ENCODE measurements at places on chromosomes 4 and X.

DNA sequence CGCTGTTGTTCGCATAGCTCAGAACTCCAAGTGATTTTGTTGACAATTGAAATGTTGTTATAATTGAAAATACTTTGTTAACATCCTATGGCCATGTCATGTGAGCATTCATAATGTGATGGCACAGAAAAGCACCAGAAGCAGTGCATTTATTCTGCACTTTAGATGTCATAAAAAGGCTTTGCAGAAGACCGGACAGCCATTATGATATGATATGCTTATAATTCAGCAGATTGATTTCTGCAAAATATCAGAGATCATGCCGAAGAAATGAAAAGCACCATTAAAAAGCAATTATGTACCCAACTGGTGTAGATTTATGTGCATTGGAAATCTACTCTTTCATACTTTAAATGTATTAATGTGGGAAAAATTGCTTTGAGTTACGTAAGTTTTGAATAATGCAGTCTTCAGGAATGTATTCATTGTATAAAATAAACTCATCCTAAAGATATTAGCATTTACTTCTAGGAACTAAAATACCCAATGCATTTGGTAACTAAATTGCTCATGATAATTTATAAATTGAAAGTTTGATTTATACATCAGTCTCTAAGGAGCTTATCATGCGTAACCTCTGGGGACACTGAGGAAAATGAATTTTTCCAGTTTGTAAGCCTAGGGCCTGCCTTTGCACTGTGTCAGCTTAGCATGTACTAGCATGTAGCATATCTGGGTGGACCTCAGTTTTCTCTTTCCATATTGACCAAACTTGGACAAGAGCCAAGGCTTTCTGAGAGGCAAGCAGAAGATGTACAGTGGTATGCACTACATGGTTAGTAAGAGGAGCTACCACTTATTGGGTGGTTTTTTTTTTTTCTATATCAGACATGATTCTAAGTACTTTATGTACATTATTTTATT lies 43.6 kb downstream of the TLR10 start:
- DNase-seq: no peak

GRCh38 chr4:69749771-69750170 lies 10.6 kb downstream of the SULT1B1 start:
- DNase-seq: no peak

DNA sequence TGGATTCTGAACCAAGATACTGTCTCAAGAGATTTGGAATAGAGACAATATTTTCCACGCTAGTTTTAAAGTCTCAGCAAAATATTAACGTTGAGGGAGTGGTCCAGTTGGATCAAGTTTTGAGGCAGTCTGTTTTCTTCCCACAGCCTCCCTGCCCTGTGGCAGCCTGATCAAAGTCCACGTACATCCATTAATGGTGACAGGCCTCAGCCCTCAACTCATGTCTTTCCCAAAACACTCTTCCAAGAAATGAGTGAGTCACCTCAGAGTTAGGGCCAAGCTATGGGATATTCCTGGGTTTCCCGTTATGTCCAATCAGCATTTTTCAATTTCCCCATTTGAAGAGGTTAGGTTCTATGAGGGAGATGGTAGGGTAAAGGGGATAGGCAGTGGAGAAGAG lies 28.5 kb downstream of the EGFL6 start:
- DNase-seq: no peak

DNA sequence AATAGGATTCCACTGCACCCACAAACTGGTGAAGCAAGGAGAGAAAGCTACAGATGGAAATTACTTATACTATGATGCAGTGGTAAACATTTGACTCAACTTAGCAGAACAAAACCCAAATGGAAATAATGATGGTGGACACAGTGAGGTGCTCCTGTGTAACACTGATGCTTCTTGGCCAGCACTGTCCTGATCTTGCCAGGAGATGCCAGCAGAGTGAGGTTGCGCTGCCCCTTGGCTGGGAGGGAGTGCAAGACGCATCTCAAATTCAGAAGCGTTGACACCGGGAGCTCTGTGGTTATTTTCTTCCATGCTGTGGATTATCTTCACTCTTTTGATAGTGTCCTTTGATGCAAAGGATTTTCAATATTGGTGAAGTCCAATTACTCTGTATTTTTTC lies 22.0 kb upstream of the ARSH start:
- no peak for DNase-seq

DNA sequence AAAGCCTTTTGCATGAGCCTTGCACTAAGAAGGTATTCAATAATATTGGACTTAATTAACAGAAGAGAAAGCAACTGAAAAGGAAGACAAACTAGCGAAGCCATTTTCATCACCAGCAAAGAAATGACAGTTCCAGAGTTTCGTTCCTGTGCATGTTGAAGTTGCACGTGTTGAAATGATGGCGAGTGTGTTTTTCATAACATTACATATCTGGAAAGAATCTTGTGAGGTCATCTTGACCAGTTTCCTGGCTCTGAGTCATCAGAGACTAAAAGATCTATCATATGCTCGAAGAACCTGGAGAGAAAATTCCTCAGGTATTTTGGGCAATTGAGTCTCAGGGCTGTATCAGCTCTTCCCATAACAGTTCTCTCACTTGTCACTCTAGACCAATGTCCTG lies 106.2 kb upstream of the MAML3 start:
- no peak for DNase-seq

GRCh38 chr4:109611045-109611646 lies 51.1 kb downstream of the MCUB start:
- DNase-seq: no peak

GRCh38 chr4:103105558-103106356 lies 6.1 kb upstream of the BDH2 start:
- no peak for DNase-seq

GRCh38 chr4:26647523-26648224 lies 63.8 kb downstream of the TBC1D19 start:
- no peak for DNase-seq

DNA sequence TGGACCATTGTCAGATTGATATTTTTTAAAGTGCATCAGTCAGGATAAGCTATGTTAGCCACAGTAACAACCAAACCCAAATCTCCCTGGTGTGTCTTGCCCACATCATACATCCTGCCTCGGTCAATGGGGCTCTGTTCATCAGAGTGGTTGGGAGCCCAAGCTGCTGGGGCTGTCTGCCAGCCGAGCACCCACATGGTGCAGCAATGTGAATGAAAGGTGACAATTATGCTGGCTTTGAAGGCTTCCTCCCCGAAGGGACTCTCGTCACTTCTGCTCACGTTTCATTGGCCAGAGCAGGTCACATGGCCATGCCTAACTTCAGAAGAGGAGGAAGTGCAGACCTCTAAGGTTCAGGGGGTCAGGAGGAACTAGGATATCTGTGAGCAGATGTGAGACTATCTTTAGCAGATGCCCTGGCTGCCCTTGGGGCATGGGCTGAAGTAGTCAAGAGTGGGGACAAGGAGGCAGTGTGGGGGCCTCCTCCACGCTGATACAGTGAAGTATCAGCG lies 1.3 kb upstream of the JAKMIP1 start:
- DNase-seq: no peak

DNA sequence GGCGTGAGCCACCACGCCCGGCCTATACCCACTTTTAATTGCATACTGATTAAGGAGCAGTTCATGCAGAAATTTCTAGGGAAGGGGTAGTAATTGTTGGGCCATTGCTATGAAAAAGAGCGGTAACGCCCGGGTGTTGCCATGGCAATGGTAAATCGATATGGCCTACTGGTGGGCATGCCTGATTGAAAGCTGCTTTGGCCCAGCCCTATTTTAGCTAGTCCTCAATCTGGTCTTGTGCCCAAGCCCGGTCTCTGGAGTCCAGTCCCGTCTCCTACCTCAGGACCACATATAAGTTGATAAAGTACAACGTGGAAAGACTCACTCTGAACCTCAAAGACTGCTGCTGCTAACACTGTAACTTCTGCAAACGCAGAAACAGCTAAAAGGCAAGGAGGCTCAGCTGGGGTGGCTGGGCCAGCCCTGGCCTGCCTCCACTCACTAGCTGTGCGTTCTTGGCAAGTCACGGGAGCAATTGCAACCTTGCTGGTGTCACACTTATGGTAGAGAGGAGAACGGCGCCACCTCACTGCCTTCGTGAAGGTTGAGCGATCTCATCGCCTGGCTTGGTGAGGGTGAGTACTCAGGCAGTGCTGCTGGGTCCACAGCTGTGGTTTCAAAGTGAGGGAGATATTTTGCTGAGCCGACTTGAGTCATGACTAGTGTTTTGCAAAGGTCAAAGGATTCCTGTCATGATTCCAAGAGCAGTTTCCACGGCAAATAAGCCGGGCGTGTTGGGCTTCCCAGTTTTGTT lies 57.0 kb upstream of the GRPEL1 start:
- DNase-seq: no peak

- no peak for DNase-seq
These were observed 3.5 kb downstream of the BCOR start for GRCh38 chrX:40094041-40094899.

- DNase-seq: no peak
These were observed at the start of gene TRPC3 for GRCh38 chr4:121951521-121952110. Gene TRPC3, minus strand, starts transcription at chr4:121952060. Its CDS starts 380 bp downstream, at chr4:121951680.

DNA sequence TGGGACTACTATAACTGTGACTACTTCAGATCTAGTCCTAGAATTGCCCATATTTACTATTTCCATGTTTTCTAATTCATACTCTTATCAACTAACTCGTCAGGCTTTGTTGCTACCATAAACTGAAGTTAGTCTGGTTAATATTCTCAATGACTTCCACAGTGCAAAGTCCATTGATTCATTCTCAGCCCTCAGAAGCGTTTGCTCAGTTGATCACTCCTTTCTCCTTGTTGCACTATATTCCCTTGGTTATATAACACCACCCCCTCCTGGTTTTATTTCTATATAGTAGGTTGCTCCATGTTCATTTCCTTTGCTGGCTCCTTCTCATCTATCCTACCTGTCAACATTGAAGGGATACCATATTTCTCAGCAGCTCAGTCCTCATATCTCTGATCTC lies 27.2 kb upstream of the SLC6A14 start:
- DNase-seq: no peak

DNA sequence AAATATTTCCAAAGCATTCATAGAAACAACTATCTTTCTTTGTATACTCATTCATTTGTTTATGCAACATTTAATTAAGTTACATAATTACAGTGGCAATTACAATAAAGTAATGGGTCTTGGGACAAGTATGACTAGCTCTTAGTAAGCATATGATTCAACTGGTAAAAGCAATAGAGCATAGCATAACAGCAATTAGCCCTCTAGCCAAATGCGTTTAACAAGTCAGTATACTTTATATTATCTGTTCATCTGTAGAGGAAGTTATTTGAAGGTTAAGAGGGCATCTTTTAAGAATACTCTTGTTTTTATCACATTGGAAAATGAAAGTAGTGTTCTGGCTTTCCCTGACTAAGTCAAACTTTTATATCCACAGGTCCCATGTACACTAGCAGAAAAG lies 198.1 kb upstream of the UGT8 start:
- DNase-seq: no peak

GRCh38 chr4:48854982-48855381 lies 24.1 kb downstream of the OCIAD1 start:
- DNase-seq: no peak

DNA sequence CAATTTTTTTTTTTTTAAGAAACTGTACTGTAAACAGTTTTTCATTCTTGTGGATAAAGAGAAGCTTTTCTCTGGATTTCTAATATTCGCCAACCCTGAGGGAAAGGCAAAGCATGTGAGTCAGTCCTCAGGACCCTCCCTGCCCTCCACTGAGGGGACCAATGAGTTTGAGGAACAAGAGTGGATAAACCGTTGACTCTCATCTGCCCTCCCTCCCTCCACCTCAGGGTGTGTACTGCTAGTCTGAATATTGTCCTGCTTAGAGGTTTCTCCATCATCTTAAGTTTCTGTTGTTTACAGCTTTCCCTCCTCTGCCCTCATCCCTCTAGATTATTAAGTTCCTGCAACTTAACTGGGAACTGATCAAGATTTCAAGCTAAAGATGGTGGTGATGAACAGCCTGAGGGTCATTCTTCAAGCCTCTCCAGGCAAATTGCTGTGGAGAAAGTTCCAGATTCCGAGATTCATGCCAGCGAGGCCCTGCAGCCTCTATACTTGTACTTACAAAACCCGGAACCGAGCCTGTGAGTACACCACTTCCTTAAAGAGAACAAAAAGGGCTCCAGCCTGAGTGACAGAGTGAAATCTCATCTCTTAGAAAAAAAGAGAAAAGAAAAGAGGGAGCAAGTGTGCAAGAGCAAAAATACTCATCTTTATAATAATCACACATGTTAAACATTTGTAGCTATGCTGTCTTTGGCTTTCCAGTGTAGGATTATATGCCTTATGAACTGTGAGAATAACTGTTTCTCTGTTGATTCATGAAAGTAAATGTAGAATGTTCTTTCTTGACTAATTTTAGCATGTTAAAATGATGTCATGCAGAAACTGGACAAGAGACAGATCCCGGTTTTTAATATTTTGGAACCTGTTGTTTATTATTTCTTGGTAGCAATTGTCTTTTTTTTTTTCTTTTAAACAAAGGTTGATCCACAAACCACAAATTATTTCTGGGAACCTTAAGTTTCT lies 11.9 kb downstream of the CA5B start:
- DNase-seq: no peak

GRCh38 chr4:70559211-70559830 lies 32.7 kb upstream of the AMBN start:
- DNase-seq: peak; percentile 5

- DNase-seq: no peak
These were observed 34.2 kb downstream of the TBC1D14 start for GRCh38 chr4:6943885-6944225.

DNA sequence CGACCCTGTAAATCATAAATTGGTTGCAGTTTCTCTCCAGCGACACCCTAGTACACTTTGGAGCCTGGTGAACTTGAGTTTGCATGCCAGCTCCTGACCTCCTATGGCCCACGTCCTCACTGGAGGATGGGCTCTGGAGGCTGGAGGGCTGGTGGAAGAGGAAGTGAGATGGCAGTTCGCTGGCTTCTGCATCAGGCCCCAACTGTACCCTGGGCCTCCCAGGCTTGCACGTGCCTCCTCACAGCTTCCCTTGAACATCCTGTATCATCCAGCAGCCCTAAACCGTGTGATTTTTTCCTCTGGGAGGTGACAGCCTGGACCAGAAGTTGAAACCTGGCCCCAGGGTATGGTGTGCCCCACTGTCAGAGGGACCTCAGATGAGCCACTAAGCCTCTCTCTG lies 78.5 kb downstream of the HTRA3 start:
- DNase-seq: no peak

DNA sequence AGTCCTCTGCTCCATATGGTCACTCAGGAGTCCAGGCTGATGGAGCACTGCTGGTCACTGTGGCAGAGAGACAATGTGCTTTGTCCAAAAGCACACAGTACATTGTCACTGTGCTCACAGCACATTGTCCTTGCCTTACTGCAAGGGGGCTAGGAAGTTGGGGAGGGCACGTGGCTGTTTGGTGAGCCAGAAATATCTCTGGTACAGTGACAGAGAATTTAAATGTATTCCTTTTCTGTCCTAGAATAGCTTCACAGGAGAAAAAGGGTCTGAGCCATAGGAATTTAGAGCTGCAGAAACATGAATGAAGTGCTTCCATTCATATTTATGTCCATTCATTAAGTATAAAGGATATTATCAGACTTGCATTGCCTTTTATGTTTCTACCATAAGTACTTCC lies 110.8 kb upstream of the TRIM2 start:
- DNase-seq: no peak

DNA sequence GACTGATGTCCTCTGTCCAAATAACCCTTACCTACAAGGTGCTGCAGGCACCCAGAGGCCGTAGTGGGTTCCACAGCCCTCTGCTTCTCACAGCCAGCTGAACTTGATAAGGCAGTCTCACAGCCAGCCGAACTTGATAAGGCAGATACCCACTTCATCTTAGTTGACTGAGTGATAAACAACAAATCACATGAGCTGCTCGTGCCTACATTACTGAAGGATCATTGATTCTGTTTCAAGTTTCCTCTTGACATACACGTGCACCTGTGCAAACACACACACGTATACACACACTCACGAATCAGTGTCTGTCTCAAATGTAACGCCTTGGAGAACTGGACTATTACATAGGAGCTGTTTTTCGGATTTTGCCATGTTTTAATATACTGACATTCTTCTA lies 276.3 kb downstream of the DCTD start:
- DNase-seq: no peak

Measured in stimulated activated CD8-positive, alpha-beta memory T cell treated with anti-CD3 and anti-CD28 coated beads, Interleukin-4, amount 100 ng/mL, for 1 hour (primary cell).